ENCODE measurements at places on chromosomes 7 and 10.

GRCh38 chr7:80018941-80019808 lies 115.5 kb upstream of the GNAI1 start:
- DNase-seq: peak; percentile 56

GRCh38 chr10:117926491-117926890 lies 120.2 kb downstream of the RAB11FIP2 start:
- DNase-seq: no peak

DNA sequence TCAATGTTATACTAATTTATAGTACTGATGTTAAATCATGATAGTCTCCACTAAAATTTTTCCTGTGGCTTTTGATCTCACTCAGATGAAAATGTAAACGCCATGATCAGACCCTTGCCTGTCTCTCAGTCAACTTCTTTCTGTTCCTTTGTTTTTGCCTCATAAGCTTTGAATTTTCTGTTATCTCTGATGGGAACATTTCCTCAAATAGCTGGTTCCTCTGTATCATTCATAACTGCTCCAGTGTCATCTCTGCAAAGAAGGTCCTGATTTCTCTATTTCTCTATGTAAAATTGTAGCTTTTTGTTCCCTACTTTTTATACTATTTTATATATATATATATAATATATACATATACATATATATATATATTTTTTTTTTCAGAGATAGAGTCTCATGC lies 67.5 kb downstream of the GPR141 start:
- no peak for DNase-seq

DNA sequence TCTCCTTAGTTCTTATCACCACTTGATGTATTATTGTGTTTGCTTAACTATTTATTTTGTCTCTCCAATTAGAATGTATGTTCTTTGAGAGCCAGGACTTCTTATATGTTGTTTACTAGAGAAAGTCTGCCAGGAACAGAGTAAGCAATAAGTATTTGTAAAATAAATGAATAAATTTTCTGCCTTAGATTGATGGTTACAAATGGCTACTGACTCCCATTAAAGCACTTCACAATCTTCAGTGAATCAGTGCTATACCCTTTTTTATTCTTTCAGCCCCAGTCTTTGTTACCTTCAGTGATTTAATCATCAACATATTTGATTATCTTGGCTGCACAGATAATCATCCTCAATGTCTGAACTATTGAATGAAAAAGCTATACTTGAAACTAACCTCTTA lies 197.1 kb upstream of the TMEM196 start:
- no peak for DNase-seq

DNA sequence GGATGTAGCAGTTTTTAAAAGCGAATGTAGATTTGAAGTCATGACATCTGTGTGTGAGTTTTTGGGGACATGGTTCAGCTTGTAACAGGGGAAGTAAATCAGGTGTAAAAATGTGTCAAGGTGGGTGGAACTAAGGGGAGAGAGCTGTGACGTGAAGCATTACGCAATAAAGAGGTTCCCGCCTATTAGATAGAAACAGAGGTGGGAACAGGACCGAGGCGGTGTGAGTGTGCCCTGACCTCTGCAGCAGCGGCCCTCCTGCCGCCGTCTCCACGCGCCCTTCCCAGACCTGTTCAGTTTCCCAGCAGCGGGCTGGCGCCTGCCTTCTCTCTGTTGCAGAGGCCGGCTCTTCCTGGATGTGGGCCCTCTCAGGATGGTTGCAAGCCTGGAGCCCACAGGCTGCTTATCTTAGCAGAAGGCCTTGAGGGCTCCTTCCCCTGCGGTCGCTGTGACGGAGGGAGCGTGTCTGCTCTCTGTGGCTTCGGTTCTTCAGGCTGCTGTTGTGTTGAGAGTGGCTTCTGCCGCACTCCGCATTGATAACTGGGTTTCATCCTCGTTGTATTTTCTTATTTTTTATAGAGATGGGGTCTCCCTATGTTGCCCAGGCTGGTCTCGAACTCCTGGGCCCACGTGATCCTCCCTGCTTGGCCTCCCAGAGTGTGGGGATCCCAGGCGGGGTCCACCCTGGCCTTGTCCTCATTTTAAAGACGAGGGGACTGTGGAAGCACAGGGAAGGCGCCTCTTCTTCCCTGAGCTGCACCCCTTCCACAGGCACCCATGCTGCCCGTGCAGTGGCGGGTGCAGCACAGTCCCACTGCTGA lies 65.0 kb downstream of the DNAJB6 start:
- DNase-seq: no peak

DNA sequence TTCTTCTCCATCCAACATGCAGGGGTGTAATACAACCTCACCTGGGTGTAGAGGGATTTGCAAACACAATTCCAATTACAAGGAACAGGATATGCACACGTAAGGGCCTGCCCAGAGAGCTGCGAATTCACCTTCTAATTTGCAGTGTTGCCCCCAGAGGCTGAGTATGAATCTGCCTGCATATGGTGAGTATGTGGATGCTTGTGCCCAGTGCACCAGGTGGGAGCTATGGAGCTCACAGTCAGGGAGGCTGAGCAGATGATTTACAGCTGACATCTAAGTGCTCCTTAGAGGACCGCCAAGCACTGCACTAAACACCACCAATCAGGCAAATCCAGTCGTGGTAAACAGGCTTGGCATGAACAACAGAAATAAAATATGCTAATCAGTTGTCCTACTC lies 132.0 kb downstream of the RELN start:
- DNase-seq: no peak

All from CD4-positive, alpha-beta T cell (primary cell).